ENCODE measurements at places on chromosomes 5 and 9. TPM values are rescaled to one million over a fixed set of nuclear protein-coding genes. Genes with fewer than 3 reads are reported as not detected.

GRCh38 chr5:143179126-143179740 is 224.3 kb downstream of the NR3C1 start:
- DNase-seq, result no peak

NEUROG1 gene
- total RNA-seq, result not detected

DNA sequence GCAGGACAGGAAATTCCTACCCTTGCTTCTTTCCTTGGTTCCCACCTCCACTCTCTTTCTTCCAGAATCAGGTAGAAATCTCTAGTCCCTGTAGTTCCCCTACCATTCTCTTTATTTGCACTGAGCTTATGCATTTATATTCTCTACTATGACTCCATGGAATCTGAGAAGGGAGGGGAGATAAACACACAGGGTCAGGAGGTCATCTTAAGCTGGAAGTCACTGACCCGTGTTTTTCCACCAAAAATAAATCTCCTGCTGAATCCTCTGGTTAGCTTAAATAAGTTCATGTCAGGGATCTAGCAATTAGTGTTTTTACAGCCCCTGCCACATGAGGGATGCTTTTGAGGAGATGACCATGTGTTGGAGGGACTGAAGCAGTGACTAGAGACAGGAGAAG is 3.7 kb downstream of the ACTL7B start:
- no peak for DNase-seq

IFT74 gene
- total RNA-seq, result 17.2 TPM

DNA sequence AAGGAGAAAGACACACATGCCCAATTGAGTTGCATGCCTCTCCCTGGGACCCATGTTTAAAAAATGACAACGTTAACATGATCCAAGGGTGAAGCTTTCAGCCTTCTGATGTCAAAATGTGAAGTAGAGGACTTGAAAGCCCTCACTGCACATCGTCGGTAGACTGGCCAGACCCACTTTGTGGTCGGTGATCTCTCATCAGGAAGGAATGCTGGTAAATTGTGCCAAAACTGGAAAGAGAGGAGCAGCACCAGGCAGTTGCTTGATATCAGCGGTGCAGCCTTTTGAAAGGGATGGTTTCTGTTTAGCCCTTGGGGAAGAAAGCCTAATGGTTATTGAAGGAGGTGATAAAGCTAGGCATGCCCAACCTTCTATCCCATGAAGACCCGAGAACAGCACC is 125.3 kb upstream of the MARCHF11 start:
- DNase-seq, result no peak

SHOC1 gene
- total RNA-seq, result not detected
